ENCODE measurements at places on chromosomes 13 and 19. TPM values are rescaled to one million over a fixed set of nuclear protein-coding genes. Genes with fewer than 3 reads are reported as not detected.

The RNF113B gene
- polyA plus RNA-seq: not detected

The CNMD gene
- not detected for polyA plus RNA-seq

GRCh38 chr19:19371059-19371458 is 34.4 kb upstream of the GATAD2A start:
- no peak for DNase-seq

The SHANK1 gene
- polyA plus RNA-seq: 0.66 TPM

DNA sequence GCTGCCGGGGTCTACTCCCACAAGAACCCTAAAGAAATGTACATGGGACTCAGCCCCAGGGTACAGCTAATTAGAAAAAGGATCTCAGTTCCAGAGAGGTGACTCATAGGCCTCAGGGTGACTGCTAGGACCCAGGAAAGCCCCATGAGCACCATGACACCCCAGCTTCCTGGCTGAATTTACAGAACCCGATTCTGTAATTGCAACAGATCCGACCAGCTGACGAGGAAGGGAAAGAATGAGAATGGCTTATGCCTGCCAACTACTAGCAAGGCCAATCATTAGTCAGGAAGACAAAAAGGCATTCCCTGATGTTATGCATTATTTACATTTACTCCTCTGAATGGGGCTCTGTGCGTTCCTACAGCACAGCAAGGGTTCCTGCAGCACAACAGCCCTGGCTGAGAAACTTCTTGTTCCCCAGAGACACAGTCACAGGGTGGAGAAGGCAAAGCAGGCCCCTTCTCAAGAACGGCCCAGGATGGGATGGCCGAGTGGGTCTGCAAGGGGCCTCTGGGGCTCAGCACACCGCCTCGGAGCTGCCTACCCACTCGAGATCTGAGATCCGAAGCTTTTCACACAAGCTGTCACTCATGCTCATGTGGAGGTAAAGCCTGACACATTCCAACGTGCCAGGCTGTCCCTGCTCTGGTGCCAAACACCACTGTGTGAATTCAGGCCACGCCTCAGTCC is 27.2 kb downstream of the PBX4 start:
- no peak for DNase-seq

DNA sequence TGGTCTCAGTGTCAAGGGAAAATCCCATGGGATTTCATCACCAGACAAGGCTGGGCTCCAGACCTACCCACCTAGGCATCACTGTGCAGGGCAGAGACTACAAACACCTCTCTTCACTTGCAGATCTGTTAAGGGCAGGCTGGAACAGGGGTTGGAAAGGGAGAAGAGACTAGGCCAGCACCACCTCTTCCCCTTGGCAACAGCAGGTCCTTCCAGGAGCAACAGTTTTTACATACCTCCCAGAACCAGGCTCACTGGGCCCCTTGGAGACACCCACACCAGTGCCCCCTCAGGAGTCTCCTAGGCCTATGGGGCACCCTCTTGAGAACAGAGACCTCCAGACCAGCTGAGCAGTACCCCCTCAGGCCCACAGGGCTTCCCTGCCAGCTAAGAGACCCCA is 2.5 kb upstream of the UBE2M start:
- DNase-seq: no peak
